ENCODE measurements at places on chromosomes 6 and 20.

DNA sequence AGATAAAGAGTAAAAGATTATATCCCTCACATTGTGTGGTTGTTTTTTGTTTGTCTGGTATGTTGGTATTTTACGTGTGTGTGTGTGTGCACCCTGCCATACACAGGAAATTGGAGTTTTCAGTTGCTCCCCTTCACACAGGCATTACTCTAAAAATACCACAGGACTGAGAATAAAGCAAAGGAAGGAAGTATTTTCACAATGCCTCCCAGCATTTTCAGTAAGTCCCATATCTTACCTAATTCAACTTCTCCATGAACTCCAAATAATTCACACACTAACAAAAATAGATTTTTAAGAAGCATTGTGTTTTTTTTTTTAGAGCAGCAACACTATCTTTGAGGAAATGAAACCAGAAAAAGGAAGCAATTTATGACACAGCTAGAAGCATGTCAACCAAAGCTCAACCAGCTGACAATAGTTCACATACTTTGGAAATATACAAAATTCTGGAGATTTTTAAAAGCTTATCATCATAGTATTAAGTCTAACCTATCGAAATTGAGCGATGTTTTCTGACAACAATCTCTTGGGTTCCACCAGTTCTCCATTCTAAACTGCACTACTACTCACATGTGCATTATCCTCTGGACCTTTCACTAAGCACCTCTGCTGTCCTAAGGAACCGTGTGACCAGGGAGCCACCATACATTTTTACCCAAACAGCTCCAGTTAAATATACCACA is 2.1 kb downstream of the UBE2J1 start:
- DNase-seq: peak; percentile 97

DNA sequence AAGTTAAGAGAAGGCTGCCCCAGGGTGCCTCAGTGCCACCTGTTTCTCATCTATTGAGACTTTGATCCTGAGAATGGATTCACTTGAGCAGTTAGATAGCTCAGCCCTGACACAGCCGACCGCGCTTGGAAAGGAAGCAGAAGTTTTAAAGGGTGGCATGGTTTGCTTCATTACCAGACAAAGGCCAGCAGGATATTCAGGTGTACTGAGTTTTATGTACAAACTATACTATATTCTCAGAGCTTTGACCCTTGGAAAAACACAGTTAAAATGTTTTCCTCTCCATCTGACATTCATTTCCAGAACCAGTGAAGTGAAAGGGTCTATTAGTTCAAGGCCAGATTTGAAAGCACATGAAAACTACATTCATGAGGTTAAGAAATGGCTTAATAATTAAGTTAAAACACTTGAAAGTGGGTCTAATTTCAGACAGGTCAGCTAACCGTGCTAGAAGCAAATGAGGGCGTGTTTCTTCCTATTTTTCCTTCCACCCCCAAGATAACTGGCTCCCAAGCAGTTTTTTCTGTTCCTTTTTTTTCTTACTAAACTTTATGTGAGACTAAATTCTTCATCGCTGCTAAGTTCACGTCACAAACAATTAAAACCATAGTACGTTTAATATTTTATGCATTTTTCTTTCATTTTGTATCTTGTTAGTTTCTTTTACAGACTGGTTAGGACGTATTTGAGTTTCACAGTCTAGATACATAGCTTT is 385.3 kb upstream of the SOX4 start:
- peak; percentile 34 for DNase-seq

DNA sequence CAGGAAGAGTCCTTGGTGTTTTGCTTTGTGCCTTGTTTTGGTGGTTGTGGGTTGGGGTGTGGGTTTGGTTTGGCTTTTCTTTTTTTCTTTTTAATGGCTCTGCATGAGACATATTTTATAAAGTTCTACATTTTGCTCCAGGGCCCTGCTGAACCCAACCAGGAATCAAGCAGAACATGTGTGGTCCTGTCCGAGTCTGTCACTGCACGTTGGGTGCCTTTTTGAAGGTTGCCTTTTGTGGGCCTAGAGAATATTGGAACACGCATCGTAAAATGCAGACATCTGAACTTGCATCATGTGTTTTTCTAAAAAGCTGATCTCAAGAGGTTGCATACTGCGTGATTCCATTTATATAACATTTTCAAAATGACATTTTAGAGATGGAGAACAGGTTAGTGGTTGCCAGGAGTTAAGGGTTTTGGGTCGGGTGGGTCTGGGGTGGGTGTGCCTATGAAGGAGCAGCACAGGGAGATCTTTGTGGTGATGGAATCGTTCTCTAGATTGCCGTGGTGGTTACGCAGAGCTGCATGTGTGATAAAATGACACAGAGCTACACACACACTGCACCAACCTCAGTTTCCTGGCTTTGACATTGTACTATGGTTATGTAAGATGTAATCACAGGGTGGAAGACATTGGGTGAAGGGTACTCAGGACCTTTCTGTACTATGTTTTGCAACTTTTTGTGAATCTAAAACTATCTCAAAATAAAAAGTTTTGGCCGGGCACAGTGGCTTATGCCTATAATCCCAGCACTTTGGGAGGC is 80.2 kb downstream of the EYA2 start:
- DNase-seq: no peak

DNA sequence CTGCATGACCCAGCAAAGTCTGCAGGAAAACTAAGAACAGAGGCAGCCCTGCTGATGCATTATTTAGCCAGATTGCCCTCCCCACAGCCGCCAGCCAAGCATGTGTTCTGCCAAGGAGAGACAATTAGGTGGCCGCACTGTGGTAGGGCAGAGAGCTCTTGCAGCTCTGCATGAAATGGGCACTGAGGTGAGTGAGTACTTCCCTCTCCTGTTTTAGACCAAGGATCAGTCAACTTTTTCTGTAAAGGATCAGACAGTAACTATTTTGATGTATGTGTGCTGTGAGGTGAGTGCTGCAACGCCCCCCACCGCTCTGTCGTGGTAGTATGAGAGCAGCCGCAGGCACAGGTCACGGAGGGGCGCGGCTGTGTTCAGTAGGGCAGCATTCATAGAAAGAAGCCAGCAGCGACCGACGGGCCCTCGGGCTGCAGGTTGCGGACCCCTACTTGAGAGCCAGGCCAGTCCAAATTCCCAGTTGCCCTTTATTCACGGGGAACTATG is 23.8 kb upstream of the FAM50B start:
- DNase-seq: no peak

GRCh38 chr6:5855787-5856470 is 150.8 kb downstream of the NRN1 start:
- DNase-seq: no peak

DNA sequence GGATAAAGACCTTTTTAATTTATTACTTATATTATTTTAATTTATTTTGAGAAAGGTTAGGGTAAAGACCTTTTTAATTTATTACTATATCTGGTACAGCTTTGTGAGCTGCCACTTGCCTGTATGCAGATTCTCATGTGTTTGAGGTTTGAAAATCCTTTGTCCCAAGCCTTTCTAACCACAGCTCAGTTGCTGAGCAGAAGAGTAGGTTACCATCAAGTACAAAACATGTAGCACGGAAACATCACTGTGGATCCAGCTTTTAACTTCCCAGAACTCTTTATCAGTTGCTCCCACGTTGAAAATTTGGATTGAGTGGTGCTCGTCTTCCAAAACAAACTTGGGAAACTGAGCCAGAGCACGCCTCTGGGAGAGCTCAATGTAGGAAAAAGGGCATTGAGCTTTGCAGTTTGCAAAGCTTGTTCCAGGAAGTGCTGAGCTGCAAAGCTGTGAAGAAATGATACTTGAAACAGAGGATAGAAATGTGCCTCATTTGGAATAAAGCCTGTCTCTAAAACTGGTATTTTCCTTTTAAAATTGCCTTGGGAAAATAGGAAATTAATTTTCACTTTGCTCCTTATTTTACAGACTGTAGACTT is 89.0 kb downstream of the RREB1 start:
- DNase-seq: no peak

- no peak for DNase-seq
Observed at GRCh38 chr20:32006841-32007786, 3.1 kb upstream of the CCM2L start.

- DNase-seq: no peak
Observed at GRCh38 chr20:40294747-40295146, 394.3 kb downstream of the MAFB start.

DNA sequence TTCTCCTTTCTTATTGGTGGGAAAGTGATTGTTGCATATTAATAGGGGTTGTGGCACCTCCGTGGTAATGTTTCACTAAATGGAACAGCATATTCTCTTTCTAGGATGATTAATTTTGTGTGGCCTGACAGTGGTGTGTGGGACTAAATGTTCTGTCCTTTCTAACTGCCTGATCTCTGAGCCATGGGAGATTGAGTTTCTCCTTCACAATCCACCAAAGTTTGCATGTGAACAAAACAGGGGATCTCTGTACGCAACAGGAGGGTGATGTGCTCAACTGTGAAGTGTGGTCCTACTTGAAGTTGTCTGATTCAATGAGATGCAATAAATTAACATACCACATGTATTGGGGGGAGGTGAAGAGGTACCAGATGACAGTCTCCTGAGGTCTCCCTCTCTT is 19.3 kb downstream of the BCAS1 start:
- no peak for DNase-seq

- no peak for DNase-seq
Observed at GRCh38 chr20:15675061-15675514, 898.2 kb downstream of the KIF16B start.

DNA sequence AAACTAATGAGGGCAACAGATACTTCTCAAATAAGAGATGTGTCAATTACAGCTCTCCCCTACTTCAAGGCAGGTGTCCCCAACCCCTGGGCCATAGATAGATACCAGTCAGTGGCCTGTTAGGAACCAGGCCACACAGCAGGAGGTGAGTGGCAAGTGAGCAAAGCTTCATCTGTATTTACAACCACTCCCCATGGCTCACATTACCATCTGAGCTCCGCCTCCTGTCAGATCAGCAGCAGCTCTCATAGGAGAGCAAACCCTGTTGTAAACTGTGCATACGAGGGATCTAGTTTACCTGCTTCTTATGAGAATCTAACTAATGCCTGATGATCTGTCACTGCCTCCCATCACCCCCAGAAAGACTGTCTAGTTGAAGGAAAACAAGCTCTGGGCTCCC is 422.1 kb downstream of the GJA1 start:
- no peak for DNase-seq

DNA sequence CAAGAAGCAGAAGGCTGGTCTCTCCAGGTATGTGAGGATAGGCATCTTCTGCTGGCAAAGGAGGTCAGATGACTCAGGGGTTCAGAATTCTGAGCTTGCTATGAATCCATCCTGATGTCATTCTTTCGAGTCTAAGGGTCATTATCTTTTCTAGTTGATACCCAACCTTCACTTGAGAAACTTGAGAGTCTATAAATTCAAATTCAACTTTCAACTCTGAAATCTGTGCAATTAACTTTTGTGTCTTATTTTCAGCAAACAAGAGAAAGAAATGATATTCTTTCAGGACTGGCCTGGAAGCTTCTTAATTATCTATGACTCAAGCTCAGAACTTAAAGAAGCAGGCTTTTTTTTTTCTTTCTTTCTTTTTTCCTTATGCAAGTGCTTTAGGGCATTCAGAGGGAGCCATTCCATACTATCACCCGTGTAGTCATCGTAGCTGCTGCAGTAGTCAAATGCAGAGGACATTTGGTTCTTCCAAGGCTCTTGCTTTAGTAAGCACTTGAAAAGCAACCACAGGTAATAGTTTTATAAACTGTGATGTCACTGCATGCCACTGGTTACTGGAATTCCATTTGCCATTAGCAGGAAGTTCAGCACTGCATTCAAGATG is 93.0 kb downstream of the ADTRP start:
- DNase-seq: no peak

DNA sequence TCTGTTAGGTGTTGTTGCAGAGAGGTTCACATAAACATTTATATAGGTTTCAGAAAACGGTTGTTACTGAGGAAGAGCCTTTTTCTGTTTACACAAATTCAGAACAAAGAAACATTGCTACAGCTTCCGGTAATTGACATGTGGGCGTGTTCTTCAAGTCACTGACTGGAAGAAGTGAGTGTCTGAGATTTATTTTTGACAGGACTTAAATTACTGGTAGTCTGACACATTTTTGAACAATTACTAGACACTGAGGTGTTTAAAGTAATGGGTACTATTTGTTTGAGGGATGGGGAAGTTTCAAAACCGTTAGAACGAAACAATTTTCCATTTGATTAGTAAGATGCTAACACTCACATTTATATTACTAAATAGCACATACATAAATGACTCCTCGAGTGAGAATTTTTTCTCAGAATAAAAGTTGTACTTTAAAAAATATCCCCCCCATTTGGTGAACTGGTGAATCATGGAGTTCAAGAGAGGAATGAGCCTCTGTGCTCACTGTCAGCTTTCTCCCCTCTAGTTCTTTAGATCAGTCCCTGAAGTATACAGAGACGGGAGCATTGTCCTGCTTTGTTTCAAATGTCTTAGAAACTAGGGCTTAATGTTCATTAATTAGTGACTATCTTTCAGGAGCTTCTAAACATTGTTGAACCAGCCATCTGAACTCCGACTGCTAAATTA is 98.7 kb downstream of the TSHZ2 start:
- no peak for DNase-seq

- DNase-seq: no peak
Observed at GRCh38 chr6:84767526-84768201, 3.3 kb upstream of the TBX18 start.

- DNase-seq: peak; percentile 38
Observed at GRCh38 chr6:35240838-35241801, 18.4 kb upstream of the ZNF76 start.

DNA sequence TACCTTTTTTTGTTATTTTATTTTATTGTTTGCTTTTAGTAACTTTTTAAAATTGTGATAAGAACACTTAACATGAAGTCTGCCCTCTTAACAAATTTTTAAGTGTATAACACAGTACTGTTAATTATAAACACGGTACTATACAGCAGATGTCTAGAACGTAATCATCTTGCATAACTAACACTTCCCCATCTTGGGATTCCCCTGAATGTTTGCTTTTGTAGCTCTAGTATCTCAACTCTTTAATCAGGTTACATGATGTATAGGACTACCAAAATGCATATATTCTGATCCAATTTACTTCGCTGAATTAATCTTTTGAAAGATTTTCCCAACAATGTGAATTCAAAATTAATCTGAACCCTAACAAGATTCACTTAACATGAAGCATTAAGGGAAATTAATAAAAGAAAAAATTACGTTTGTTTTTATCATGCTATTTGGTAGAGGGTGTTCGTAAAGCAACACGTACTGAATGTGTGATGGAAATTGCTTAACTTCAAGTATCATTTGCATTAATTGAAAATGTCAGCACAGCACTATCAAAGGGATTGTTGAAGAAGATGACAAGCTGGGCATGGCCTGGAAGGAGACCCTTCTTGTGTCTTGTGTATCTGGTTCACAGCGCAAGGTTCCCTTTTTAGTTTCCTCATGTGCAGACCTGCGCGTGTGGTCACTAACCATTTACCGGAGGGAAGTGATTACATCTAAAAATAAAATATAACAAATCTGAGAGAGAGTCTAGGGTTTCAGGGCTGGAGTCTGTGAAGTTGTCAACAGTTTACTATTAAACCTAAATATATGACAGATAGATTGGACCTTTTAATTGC is 15.2 kb downstream of the COL19A1 start:
- peak; percentile 21 for DNase-seq

- DNase-seq: no peak
Observed at GRCh38 chr20:58545565-58546415, 30.6 kb upstream of the APCDD1L start.

- DNase-seq: no peak
Observed at GRCh38 chr6:138559143-138559542, 59.8 kb upstream of the NHSL1 start.

GRCh38 chr20:37326666-37327065 is 19.3 kb upstream of the SRC start:
- no peak for DNase-seq

GRCh38 chr20:56574531-56575142 is 41.6 kb downstream of the FAM209B start:
- no peak for DNase-seq

- DNase-seq: peak; percentile 90
Observed at GRCh38 chr6:153117986-153118879, 12.8 kb downstream of the RGS17 start.

All from inflammatory macrophage treated with lipopolysaccharide for 4 hours (primary cell).